ENCODE measurements at places on chromosomes 13 and 19. TPM values are rescaled to one million over a fixed set of nuclear protein-coding genes. Genes with fewer than 3 reads are reported as not detected.

DNA sequence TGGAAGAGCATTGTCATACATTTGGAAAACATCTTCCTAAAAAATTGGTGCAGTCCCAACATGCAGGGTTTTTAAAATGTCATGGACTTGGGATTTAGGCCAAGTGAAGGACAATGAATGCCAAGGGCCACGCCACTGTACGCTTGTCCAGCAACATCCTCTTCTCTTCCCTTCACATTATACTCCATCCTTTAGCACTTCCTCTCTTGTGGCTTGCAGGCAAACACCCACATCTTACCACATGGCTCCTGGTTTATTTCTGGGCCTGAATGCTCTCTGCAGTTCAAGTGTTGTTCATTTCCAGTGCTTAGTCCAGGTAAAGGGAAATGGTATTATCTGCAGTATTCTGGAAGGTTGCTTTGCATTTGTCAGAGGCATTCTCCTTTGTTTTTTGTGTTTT lies 45.0 kb downstream of the CBY2 start:
- H3K27me3 ChIP-seq = no peaks in the 10 kb centered on the region
- H3K27ac ChIP-seq = no peak overlapping the region
- no peaks in the 10 kb centered on the region for H3K36me3 ChIP-seq
- H3K4me1 ChIP-seq = no peaks in the 10 kb centered on the region
- H3K4me3 ChIP-seq = no peak overlapping the region

- no peaks in the 10 kb centered on the region for H3K4me1 ChIP-seq
- no peaks in the 10 kb centered on the region for H3K27me3 ChIP-seq
- no peak within 1 kb of the TSS for H3K27ac ChIP-seq
- H3K36me3 ChIP-seq = no peaks in the 10 kb centered on the region
- no peak within 1 kb of the TSS for H3K4me3 ChIP-seq
Observed at GRCh38 chr19:19170053-19170872, at the start of gene MEF2B. MEF2B (minus strand) TSS chr19:19170263; CDS start chr19:19150735, 19,528 bp downstream.

GRCh38 chr19:50478901-50479715 lies 2.5 kb upstream of the GARIN5A start:
- no peak overlapping the region for H3K4me3 ChIP-seq
- no peak overlapping the region for H3K27ac ChIP-seq
- DNase-seq = no peak
- H3K4me1 ChIP-seq = peaks cover 3% of the 10 kb centered on the region
- H3K27me3 ChIP-seq = no peaks in the 10 kb centered on the region

The ZNF428 gene
- total RNA-seq = 13.8 TPM

DNA sequence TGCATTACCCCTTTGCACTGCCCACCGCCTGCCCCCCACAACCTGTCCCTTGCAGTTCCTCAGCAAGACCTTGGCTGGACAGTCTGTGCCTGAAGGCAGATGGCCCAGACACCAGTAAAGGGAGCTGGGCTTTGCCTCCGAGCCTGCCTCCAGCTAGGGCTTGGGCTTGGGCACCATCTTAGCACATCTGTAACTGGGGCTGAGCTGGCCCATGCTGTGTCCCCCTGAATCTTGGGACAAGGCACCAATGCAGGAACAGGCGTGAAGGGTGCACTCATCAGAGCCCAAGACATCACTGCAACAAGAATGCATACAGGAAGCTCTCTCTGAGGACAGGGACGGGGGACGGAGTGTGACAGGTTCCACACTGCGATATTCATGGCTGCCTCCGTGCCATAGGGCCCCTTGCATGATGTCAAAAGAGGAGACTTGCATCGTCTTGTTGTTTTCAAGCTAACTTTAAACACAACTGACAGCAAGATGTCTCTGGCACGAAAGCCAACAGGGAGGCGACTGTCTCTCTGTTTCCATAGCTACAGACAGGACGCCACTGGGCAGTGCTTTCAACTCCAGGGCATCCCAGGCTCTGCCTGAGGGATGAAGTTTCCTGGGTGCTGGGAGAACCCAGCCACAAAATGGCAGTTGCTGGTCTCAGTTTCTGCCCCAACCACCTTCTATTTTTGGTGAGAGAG lies 8.7 kb upstream of the CHST8 start:
- no peak overlapping the region for H3K4me3 ChIP-seq
- H3K4me1 ChIP-seq = no peaks in the 10 kb centered on the region
- H3K27me3 ChIP-seq = no peaks in the 10 kb centered on the region
- no peaks in the 10 kb centered on the region for H3K36me3 ChIP-seq
- DNase-seq = no peak

The RFPL4A gene
- 0.31 TPM for total RNA-seq

DNA sequence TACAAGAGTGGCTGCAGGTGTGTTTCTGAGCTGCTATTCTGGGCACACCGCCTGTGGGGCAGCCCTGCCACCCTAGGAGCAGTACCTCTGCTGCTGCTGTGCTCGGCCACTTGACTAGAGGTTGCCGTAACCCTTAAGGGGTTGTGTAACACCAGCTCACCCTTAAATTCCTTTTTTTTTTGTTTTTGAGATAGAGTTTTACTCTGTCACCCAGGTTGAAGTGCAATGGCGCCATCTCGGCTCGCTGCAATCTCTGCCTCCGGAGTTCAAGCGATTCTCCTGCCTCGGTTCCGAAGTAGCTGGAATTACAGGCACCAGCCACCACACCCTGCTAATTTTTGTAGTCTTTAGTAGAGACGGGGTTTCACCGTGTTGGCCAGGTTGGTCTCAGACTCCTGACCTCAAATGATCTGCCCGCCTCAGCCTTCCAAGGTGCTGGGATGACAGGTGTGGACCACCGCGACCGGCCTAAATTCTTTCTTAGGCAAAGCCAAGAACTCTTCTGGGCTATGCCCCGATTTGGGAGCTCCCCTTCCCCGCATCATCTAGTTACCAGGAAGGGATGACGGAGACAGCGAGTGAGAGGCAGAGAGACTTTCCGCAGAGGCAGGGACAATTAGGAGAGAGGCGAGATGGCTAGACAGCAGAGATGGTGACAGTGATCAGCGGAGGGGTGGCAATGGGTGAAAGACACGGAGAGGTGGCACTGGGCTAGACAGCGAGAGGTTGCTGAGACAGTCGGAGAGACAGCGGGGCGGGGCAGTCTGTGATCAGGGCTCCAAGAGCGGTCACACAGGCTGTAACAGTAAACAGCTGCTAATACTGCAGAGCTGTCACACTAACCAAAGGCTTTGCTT lies 4.4 kb upstream of the LILRA5 start:
- H3K4me1 ChIP-seq = no peaks in the 10 kb centered on the region
- DNase-seq = no peak
- no peak overlapping the region for H3K4me3 ChIP-seq
- H3K27ac ChIP-seq = no peak overlapping the region
- no peaks in the 10 kb centered on the region for H3K36me3 ChIP-seq
- H3K27me3 ChIP-seq = no peaks in the 10 kb centered on the region

DNA sequence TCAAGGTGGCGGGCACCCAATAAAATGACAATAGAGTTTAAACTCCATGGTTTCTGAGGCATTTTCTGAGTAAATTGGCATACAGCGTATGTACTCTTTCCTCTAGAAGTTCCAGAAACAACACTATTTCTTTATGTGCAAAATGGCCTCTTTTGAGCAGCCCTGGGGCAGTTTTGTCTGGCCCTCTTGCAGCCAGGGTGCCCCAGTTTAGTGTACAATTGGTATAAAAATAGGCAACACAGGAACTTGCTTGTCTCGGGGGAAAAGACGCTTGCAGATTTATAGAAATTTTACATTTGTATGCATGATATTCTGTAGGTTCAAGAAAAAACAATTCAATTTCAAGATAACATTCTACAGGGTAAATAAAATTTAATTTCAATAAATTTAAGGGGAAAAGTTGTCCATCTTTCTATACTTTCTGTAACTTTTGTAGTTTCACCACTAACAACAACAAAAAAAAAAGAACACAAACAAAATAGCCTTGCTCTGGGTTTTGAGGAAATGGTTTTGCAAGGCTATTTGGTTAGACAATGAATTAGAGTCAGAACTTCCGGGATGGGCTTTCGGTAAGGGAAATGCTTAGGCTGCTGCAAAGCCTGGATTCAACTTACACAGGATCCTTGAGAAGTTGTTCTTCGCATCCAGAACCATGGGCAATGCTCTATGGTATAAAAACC lies 45.3 kb downstream of the LRCH1 start:
- H3K27ac ChIP-seq = no peak overlapping the region
- DNase-seq = no peak
- no peak overlapping the region for H3K4me3 ChIP-seq
- peaks cover 35% of the 10 kb centered on the region for H3K4me1 ChIP-seq
- H3K27me3 ChIP-seq = no peaks in the 10 kb centered on the region

The SLC25A41 gene
- total RNA-seq = 0.56 TPM

DNA sequence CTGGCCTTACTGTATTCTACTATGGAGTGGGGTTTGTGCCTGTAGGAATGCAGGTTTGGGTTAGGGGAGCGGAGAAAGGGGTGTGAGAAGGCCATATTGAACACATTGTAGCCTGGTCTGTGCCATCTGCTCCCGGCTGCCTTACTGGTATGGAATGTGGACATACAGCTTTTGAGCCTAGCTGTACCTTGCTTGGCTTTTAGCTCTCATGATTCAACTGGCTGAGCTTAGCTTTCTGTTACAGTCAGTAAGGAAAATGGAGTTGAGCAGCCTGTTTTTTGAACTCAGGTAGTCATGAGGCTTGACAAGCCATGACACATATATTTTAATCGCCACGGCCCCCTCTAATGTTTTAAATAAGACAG lies 41.6 kb downstream of the ARHGAP35 start:
- H3K27ac ChIP-seq = no peak overlapping the region
- H3K36me3 ChIP-seq = no peaks in the 10 kb centered on the region
- DNase-seq = no peak
- H3K27me3 ChIP-seq = no peaks in the 10 kb centered on the region
- H3K4me1 ChIP-seq = peaks cover 29% of the 10 kb centered on the region

Measured in right lobe of liver (tissue), 6 donors.